Fibroblast of the aortic adventitia (primary cell): ENCODE measurements at places on chromosomes 7 and 10. TPM values are rescaled to one million over a fixed set of nuclear protein-coding genes. Genes with fewer than 3 reads are reported as not detected.
A peak's percentile ranks its signal among the peaks of the same experiment; 100 is the strongest.

- no peak for DNase-seq
Measured at GRCh38 chr7:117048882-117049281, 95.6 kb downstream of the ST7 start.

MRPL43 gene
- total RNA-seq = 27.8 and 38.2 TPM in 2 replicates

DNA sequence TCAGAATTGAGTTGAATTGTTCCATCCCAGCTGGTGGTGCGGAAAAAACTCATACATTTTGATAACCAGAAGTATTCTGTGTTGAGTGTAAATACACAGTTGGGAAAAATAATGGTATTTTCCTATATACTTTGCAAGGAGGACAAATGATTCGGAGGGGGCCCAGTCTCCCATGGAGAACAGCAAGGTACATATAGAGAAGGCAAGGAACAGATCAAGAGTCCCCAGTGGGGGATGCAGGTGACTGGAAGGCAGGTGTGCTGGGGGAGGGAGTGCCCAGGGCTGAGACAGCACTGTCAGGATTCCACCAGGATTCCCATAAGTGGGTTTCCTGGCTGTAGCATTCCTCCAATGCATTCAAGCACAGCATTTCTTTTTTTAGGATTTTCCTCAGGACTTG lies 10.8 kb upstream of the ADCY1 start:
- no peak for DNase-seq

DNA sequence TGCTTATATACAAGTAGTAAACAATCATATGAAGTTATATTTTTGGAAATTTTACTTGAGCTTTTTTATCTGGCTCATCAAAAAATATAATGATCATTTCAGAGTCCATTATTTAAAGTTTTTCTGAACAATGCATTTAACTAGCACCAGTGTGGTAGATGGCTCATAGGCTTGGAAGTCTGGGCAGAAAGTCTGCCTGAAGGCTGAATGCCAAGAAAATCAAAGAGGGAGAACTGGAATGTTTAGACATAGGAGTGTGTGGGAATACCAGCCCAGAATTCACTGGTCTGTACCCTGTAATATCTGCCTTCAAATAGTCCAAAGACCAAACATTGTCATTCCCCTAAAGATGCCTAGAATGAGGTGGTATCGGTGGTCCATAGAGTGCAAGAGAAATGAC lies 40.3 kb upstream of the ANK3 start:
- peak; percentile 93 for DNase-seq

DNA sequence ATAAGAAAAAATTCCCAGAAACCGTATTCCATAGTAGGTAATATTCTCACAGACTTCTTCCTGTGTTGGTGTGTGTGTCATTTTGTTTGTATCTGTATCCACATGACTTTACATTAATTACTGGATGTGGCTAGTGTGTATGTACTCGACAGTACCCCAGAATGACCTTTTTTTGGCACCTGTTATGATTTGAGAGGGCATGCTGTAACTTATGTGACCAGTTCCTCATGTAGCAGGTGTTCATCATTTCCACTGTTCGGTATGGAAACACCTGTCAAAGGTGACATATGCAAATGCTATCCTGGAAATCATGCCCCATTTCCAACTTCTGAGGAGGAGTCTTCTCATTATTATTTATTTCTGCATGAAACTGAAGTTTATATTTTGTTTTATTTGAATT lies 89.3 kb downstream of the ZMYND11 start:
- DNase-seq = no peak

DEPP1 gene
- total RNA-seq = 17.3 and 73.8 TPM in 2 replicates

GBX1 gene
- not detected in 2 replicates for total RNA-seq

DNA sequence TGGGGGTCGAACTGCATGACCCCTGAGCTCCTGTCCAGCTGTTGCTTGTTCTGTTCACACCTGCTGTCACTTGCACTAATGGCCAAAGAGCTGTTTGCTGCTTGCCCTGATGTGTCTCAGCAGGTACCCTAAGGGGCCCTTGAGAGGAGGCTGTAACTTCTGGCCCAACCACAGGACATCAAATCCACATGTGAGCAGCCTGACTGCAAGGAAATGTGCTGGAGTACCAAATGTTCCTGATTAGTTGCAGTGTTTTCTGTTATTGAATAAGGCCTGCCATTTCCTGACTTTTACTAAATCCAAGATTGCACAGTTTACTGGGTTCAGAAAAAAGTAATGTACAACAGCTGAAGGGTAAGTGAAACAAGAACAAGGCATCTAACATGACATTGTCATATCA lies 91.7 kb upstream of the IL6 start:
- DNase-seq = no peak

DNA sequence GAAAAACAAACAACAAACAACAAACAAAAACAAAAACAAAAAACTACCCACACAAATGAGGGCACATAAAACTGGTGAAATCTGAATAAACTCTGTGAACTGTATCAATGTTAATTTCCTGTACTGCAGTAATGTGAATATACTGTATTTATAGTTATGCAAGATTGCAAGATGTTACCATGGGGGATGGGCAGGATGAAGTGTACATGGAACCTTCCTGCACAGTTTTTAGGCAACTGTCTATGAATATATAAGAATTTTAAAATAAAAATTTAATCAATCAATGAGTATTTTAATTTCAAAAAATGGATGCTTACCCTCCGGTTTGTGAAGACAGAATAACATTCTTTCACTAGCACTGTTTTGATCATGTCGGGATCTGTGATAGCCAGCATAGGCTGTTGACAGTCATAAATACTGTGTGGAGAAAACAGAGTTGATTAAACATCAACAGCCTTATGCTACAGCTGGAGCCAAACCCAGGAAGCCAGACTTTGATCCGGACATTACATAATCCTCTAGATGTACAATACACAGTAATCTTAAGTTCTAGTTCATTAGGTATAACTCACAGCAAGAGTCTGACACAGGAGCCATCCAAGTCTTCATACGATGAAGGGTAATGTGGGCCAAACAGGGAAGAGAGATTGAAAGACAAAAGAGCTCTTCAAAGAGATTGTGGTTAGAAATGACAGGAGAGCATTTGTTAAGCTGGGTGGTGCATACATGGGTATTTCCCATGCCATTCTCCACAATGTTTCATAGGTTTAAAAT lies 14.8 kb downstream of the CYP3A7 start:
- DNase-seq = no peak

DNA sequence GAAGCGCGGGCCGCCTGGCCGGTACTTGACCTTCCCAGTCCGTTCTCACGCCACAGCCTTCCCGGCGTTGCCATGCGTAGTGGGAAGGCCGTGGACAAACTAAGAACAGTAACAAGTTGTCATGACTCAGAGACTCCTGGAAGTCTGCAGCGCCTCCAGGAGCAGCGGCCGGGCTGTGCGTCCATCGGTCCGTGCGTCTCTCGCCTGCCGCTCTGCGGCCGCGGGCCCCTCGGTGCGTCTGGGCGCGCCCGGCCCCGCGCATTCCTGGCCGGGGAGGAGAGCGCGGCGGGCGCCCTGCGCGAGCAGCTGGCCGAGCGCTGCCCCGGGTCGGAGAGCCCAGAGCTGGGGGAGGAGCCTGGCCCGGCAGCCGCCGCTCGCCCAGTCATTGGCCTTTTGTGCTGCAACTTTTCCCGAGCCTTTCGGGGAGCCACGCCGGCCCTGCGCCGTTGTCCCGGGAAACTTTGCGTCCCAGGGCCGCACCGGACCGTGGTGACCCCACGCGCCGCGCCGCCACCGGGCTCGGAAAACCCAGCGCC lies 123.7 kb downstream of the TACC2 start:
- DNase-seq = peak; percentile 95

PDE6C gene
- total RNA-seq = not detected in 2 replicates

PPP1R3C gene
- 41.1 and 92.6 TPM in 2 replicates for total RNA-seq

DNA sequence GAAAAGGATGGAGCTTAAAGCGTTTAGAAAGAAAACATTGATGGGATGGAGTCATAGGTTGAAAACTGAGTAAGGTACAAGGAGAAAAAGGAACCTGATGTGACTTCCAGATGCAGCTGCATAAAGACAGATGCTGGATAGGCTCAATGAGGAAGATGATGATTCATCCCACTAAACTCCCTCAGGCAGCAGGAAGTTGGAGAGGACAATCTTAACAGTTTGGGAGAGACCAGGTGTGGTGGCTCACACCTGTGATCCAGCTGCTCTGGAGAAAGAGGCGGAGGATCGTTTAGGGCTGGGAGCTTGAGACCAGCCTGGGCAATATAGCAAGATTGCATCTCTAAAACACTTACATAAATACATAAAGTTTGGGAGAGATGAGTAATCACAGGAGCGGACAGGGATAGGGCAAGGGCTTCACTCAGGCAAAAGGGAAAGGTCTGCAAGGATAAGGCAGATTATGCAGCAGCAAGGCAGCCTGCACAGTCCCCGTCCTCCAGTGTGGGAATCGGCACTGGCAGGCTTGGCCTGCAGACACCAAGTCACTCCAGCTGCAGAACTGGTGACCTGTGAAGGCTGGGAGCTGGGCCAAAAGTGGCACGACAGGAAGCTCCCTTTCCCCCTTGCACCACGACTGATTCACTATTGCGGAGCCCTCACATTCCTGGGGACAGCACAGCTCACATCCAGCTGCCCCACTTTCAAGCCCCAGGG lies 438.5 kb downstream of the GRID1 start:
- no peak for DNase-seq

TCF7L2 gene
- 8.8 and 14.8 TPM in 2 replicates for total RNA-seq
